Mucosa of descending colon (tissue), 3 donors: ENCODE measurements at places on chromosomes 4 and X. TPM values are rescaled to one million over a fixed set of nuclear protein-coding genes. Genes with fewer than 3 reads are reported as not detected.

The IRAK1 gene
- total RNA-seq: 66.5 TPM

The INTS6L gene
- 19.8 TPM for total RNA-seq

The HTATSF1 gene
- total RNA-seq: 35.8 TPM

The FGF2 gene
- total RNA-seq: 45.0 TPM

The TEX13B gene
- total RNA-seq: not detected

The GSX2 gene
- total RNA-seq: not detected

The TRIM60 gene
- not detected for total RNA-seq

The SFRP2 gene
- total RNA-seq: 32.5 TPM

The MAP9 gene
- total RNA-seq: 2.1 TPM

The GLRB gene
- 0.10 TPM for total RNA-seq

The TNMD gene
- 0.77 TPM for total RNA-seq

The STAP1 gene
- total RNA-seq: 0.32 TPM

The GPRASP2 gene
- total RNA-seq: 11.4 TPM

The PGAM4 gene
- not detected for total RNA-seq

The FDCSP gene
- total RNA-seq: not detected
